Transverse colon (tissue), 4 donors: ENCODE measurements at places on chromosomes 4 and X. TPM values are rescaled to one million over a fixed set of nuclear protein-coding genes. Genes with fewer than 3 reads are reported as not detected.

The LRCH2 gene
- total RNA-seq, result 1.2 TPM

DNA sequence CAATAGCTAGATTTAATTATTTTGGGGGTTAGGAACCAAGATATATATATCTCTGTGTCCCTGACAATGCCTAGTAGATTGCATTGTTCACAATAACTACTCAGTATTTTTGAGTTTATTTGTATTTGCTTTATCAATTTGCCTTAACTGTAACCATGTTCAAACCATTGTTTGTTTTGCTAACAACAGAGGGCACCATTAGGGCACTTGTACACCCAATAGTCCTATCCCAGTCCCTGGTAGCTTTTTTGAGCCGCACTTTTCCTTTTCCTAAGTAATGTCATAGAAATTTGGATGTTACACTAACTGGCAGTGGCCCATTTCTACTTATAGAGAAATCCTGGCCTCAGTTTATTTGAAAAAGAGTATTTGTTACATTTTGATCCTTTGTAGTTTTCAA is 575 bp upstream of the KLHL5 start:
- DNase-seq, result no peak

DNA sequence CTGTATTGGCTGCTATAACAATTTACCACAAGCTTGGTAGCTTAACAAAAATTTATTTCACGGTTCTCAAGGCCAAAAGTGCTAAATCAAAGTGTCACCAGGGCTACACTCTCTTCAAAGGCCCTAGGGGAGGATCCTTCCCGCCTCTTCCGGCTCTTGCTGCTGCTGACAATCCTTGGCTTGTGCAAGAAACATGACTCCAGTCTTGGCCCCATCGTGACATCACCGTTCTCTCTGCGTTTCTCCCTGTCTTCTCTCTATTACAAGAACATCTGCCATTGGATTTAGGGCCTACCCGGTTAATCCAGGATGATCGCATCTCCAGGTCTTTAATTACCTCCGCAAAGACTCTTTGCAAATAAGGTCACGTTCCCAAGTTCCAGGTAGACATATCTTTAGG is 10.4 kb upstream of the CLCN4 start:
- DNase-seq, result no peak

DNA sequence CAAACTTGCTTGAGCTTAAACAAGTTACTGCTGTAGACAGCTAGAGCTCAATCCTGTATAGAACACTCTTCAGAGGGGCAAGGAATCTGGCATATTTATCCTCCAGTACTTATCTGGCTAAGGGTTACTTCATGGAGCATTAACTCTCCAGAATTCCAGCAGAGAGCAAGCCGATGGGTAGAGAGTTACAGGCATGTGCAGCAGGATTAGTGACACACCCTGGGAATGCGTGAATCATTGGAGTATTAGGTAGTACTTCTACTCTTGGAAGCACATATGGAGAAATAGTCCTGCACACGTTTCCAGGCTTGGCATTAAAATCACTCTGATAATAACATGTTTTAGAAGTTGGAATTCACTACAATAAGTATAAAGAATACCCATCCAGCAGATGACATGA is 35.4 kb downstream of the GRXCR1 start:
- no peak for DNase-seq

The AFAP1 gene
- 25.9 TPM for total RNA-seq

The PARM1 gene
- total RNA-seq, result 131 TPM

DNA sequence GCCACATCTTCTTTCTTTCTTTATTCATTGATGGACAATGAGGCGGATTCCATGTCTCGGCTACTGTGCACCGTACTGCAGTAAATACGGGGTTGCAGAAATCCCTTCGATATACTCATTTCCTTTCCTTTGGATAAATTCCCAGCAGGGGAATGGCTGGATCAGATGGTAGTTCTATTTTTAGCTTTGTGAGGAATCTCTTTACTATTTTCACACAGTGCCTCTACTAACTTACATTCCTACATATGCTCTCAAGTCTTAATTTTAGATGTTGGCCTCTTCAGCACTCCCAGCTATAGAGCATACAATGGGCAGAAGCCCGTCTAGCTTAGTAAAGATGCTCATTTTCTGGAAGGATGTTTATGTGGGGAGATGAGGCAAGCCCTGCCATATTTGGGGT is 317.4 kb downstream of the ASMT start:
- DNase-seq, result no peak

The TMEM31 gene
- total RNA-seq, result not detected

DNA sequence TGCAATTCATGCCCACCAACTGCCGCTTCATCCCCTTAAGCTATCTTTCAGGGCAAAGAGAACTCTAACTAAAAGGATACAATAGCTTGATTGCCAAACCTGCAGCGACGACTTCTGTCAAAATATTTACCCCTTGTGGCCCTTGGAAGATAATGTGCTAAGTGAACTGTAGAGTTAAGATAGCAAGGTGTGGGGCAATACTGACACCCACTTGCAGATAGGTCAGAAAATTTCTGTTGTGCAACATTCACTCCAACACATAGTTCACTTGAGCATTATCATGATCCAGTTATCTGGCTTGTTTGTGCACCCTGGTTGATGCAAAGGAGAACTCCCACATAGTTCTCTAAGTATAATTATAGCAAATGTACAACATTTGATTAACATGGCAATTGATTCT is 55.6 kb downstream of the RHOXF2B start:
- DNase-seq, result no peak

DNA sequence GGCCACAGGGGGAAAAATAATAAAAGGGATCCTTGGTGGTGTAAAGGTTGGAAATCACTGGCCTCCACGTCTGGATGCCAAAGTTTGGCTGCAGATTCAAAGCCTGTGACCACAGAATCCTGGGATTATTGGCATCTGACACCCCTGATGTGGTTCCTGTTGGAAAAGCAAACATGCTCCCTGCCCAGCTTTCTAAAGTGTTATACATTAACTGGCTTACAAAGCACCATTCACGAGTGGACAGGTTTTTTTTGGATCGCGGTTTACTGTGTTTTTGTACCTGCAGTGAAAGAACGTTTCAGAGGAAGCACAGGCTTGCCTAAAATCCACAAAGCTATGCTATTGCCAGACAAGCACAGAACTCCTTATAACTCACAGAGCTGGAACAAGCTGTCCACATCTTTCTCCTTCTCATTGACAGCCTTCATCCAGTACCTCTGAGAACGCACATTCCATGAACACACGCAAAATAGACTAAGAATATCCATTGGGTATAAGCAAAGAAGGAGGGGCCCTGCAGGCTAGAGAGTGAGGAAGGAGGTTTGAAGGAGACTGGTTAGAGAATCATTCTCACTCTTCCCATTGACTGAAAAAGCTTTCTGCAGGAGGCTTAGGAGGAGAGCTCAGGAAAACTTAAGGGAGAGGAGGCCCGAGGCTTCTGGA is 14.5 kb upstream of the CAPN6 start:
- no peak for DNase-seq

The COX7B gene
- total RNA-seq, result 128 TPM

DNA sequence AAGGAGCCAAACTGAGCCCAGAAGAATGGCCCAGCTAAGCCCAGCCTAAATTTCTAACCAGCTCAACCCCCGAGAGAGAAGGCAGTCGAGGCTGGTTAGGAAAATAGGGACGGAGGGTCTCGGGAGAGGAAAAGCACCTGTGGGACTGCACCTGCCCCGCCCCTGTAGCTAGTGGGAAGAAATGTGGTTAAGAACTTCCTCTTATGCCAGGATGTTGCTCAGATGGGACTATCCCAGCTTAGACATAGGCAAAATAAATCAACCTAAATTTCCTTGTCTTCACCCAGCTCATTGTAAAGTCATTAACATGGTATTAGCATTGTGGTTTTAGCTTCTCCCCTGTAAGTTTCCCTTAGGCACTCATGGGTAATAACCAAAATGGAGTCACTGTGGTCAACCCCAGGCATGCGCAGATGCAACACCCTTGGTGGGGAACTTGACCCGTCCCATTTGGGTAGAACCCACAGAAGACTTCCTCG is 86.8 kb downstream of the ZNF718 start:
- no peak for DNase-seq

The XK gene
- 36.8 TPM for total RNA-seq

- no peak for DNase-seq
These were observed 2.0 kb downstream of the ADGRL3 start for GRCh38 chr4:61201961-61202637.

- DNase-seq, result no peak
These were observed 26.5 kb downstream of the ELF4 start for GRCh38 chrX:130083656-130084382.
